ENCODE measurements at places on chromosomes 16 and 17. TPM values are rescaled to one million over a fixed set of nuclear protein-coding genes. Genes with fewer than 3 reads are reported as not detected.

The FOXC2 gene
- 0.09 TPM for total RNA-seq

The KRTAP17-1 gene
- total RNA-seq, result not detected

GRCh38 chr16:85829751-85830445, 30.4 kb downstream of the COX4I1 start:
- H3K27ac ChIP-seq, result no peak overlapping the region
- no peaks in the 10 kb centered on the region for H3K4me1 ChIP-seq
- DNase-seq, result no peak

- H3K27ac ChIP-seq, result no peak overlapping the region
- no peaks in the 10 kb centered on the region for H3K4me1 ChIP-seq
- no peak for DNase-seq
- H3K4me3 ChIP-seq, result no peak overlapping the region
Observed at GRCh38 chr16:86819533-86819892, 241.2 kb downstream of the FOXL1 start.

DNA sequence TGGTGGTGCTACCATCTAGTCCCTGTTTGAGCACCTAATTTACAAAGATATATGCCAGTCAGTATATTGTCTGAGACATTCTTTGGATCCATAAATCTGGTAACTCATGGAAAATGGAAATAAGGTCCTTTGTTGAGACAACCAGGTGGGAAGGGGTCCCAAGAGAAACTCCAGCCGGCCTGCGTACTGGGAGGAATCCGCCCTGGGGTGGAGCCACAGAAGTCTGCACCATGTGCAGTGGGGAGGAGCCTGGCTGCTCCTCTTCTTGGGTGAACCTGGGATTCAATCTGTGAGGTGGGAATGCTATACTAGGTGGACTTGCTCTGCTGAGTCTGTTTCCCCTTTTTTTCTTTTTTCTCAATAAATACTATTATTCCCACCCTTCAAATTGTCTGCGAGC, 339.2 kb upstream of the TNRC6C start:
- H3K27ac ChIP-seq, result no peak overlapping the region
- H3K27me3 ChIP-seq, result no peaks in the 10 kb centered on the region
- H3K36me3 ChIP-seq, result no peaks in the 10 kb centered on the region

DNA sequence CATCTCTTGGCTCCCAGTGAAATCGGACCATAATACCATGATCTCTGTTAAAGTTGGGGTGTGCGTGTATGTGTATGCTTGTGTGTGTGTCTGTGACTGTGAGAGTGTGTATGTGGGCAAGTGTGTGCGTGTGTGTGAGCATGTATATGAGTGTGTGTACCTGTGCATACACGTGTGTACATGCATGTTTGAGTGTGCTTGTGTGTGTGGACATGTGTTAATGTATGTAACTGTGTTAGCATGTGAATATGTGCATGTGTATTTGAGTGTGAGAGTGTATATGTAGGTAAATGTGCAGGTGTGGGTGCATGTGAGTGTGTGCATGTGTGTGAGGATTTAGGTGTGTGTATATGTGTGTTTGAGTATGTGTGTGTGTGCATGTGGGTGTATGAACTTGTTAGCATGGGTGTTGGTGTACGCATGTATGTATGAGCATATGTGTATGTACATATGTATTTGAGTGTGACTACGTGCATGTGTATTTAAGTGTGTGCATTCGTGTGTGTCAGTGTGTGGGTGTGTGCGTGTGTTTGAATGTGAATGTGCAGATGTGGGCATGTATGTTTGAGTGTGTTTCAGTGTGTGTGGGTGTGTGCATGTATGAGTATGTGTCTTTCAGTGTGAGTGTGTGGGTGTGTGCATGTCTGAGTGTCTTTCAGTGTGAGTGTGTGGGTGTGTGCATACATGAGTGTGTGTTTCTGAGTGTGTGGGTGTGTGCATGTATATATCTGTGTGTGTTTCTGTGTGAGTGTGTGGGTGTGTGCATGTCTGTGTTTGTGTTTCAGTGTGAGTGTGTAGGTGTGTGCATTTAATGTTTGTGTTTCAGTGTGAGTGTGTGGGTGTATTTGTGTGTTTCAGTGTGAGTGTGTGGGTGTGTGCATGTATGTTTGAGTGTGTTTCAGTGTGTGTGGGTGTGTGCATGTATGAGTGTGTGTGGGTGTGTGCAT, 183.2 kb downstream of the SOX9 start:
- no peak for DNase-seq
- no peak overlapping the region for H3K27ac ChIP-seq
- H3K4me1 ChIP-seq, result no peaks in the 10 kb centered on the region
- no peaks in the 10 kb centered on the region for H3K36me3 ChIP-seq
